ENCODE measurements at places on chromosomes 12 and 14.

GRCh38 chr14:28656704-28657255 lies 109.8 kb upstream of the FOXG1 start:
- no peak overlapping the region for H3K4me3 ChIP-seq
- H3K27me3 ChIP-seq = no peaks in the 10 kb centered on the region
- no peaks in the 10 kb centered on the region for H3K36me3 ChIP-seq

- H3K27me3 ChIP-seq = no peaks in the 10 kb centered on the region
- no peak overlapping the region for H3K27ac ChIP-seq
- H3K36me3 ChIP-seq = peaks cover 57% of the 10 kb centered on the region
- H3K4me1 ChIP-seq = no peaks in the 10 kb centered on the region
These were observed 25.0 kb downstream of the SNX6 start for GRCh38 chr14:34604995-34605394.

- no peak overlapping the region for H3K27ac ChIP-seq
- H3K4me1 ChIP-seq = no peaks in the 10 kb centered on the region
- no peak for DNase-seq
- no peaks in the 10 kb centered on the region for H3K36me3 ChIP-seq
- H3K27me3 ChIP-seq = no peaks in the 10 kb centered on the region
- H3K4me3 ChIP-seq = no peak overlapping the region
These were observed 360.9 kb downstream of the RPL10L start for GRCh38 chr14:46290706-46291105.

DNA sequence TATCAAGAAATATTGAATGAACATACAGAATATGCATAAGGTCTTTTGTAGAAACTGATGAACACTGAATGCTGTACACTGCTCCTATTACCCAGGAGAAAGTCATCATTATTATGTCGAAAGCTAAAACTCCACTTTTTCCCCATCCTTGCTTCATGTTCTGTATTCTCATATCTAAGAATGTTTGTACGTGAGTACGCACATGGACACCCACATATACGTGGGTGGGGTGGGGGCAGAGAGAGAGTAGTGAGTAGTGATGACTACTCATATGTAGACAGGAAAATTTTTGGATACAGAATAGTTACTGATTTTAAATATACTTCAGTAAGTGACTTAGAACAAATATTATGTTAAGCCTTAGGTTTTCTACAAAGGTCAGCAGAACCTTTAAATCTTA lies 75.1 kb downstream of the FERMT2 start:
- peaks cover 2% of the 10 kb centered on the region for H3K27me3 ChIP-seq
- H3K4me3 ChIP-seq = no peak overlapping the region
- DNase-seq = no peak
- H3K36me3 ChIP-seq = no peaks in the 10 kb centered on the region
- no peaks in the 10 kb centered on the region for H3K4me1 ChIP-seq

DNA sequence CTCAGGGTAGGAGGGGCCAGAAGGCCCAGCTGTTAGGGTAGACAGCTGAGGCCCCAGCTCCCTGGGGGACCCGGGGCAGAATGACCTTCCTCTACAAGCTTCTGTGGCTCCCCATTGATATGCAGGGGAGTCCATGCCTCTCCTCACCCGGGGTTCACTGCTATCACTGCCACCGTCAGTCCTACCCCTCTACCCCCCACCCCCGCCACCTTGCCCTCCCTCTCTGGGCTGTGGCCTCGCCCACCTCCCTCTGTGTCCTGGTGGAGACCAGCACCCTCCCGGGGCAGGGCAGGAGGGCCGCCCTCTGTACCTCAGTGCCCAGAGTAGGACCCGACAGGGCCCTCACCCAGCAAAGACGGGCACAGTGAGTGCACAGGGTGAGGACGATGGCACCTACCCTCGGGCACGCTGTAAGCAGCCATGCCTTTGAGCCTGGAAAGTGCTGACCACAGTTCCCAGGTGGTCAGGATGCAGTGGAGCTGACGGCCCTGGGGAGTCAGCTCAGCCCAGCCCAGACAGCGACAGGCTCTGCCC lies 88.4 kb upstream of the SFSWAP start:
- H3K4me1 ChIP-seq = no peaks in the 10 kb centered on the region
- no peaks in the 10 kb centered on the region for H3K27me3 ChIP-seq
- peaks cover 2% of the 10 kb centered on the region for H3K36me3 ChIP-seq
- no peak overlapping the region for H3K4me3 ChIP-seq
- DNase-seq = no peak
- no peak overlapping the region for H3K27ac ChIP-seq

DNA sequence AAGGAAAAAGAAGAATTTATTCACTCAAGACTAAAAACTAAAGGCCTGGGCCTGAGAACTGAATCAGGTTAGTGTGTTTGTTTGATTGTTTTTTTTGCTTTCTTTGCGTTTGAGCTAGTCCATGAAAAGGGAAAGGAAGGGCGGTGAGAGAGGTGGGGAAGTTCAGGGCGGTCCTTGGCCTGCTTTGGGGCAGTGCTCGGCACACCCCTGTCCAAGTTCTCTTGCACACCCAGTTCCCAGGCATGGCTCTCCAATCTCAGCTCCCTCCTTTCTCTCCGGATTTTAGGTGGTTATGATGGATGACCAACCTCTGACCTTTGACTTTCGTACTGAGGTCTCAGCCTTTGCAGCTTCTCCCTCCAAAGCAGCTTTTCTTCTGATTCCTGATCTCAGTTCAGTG lies 11.3 kb downstream of the COA8 start:
- no peak overlapping the region for H3K27ac ChIP-seq
- H3K4me1 ChIP-seq = peaks cover 3% of the 10 kb centered on the region
- no peak for DNase-seq
- no peak overlapping the region for H3K4me3 ChIP-seq

GRCh38 chr12:44078273-44078672 lies 242.4 kb downstream of the TMEM117 start:
- no peak overlapping the region for H3K4me3 ChIP-seq
- no peak for DNase-seq
- H3K4me1 ChIP-seq = no peaks in the 10 kb centered on the region
- no peaks in the 10 kb centered on the region for H3K27me3 ChIP-seq
- H3K36me3 ChIP-seq = no peaks in the 10 kb centered on the region
- H3K27ac ChIP-seq = no peak overlapping the region

DNA sequence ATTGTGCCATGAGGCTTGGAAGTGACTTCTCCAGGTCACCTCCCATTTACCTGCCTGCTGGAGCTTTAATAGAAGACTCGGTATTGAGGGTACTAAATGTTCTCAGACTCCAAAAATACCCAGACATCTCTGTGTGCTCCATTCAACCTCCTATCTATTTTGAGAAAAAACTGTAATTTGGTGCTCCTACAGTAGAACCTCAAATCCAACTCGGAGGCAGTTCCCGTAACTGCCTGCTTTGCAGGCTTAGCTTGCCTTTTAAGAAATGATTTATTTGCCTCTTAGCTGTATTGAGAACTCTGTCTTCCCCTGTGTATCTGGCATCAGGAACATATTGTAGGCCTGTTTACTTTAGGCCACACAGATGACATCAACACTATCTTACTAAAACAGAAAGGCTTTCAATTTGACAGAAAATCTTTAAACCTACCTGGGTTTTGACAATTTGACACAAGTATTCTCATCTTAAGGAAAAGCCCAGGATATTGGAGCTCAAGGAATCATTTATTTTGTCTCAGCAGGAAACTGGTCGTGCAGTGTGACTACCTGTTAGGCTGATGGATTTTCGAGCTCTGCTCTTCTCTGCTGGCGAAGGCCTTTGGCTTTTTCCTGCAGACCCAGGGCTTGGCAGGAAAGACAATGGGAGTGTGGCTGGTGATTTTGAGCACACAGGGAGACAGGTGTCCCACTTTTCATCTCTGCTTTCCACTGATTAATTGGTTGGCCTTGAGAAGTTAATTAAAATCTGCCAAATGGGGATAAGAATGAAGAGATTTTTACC lies 314.8 kb downstream of the SNAPC1 start:
- peak; percentile 40 for DNase-seq
- H3K4me1 ChIP-seq = peaks cover 11% of the 10 kb centered on the region
- H3K27me3 ChIP-seq = peaks cover 9% of the 10 kb centered on the region
- no peaks in the 10 kb centered on the region for H3K36me3 ChIP-seq

GRCh38 chr14:90179357-90179756 lies 77.0 kb upstream of the PSMC1 start:
- peaks cover 7% of the 10 kb centered on the region for H3K27me3 ChIP-seq
- H3K36me3 ChIP-seq = no peaks in the 10 kb centered on the region
- no peak for DNase-seq

DNA sequence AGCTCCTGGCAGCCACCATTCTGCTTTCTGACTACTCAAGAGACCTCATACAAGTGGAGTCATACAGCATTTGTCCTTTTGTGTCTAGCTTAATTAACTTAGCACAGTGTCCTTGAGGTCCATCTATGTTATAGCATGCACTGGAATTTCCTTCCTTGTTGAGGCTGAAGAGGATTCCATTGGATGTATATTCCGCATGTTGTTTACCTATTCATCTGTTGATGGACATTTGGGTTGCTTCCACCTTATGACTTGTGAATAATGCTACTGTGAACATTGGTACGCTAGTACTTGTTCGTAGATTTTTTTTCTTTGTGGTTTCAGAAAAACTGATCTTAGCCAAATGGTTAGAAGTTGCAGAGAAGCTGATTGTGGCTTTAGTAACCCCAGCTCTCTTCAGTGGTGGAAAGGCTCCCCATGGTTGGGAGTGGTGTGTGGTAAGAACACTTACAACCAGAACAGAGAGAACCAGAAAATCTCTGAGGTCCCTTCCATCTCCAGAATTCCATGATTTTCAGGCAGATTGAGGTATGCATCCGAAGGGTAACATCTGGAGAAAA lies 118.4 kb downstream of the SAMD4A start:
- H3K27ac ChIP-seq = no peak overlapping the region
- no peaks in the 10 kb centered on the region for H3K36me3 ChIP-seq
- peaks cover 37% of the 10 kb centered on the region for H3K27me3 ChIP-seq
- peaks cover 29% of the 10 kb centered on the region for H3K4me1 ChIP-seq

DNA sequence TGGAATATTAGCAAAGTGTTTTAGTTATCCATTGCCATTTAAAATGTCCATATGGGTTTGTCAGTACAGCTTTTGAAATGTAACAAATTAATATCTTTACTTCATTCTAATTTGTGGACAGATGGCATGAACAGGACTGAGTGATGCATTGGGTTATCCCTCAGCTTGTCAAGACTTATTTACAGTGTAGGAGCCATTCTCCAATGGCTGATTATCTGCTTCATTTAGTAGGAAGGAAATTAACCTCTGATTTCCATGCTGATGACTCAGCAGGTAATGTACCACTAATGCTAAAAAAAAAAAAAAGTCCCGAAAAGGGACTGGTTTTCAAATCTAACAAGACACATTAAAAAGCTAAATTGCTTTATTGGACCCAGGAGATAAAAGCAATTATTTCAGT lies 1149.0 kb upstream of the USP15 start:
- no peaks in the 10 kb centered on the region for H3K27me3 ChIP-seq
- no peak for DNase-seq
- H3K4me1 ChIP-seq = no peaks in the 10 kb centered on the region
- no peak overlapping the region for H3K4me3 ChIP-seq
- H3K27ac ChIP-seq = no peak overlapping the region

GRCh38 chr14:68018598-68018997 lies 199.0 kb downstream of the RAD51B start:
- H3K27me3 ChIP-seq = no peaks in the 10 kb centered on the region
- DNase-seq = no peak
- H3K36me3 ChIP-seq = no peaks in the 10 kb centered on the region
- no peak overlapping the region for H3K27ac ChIP-seq
- no peaks in the 10 kb centered on the region for H3K4me1 ChIP-seq

DNA sequence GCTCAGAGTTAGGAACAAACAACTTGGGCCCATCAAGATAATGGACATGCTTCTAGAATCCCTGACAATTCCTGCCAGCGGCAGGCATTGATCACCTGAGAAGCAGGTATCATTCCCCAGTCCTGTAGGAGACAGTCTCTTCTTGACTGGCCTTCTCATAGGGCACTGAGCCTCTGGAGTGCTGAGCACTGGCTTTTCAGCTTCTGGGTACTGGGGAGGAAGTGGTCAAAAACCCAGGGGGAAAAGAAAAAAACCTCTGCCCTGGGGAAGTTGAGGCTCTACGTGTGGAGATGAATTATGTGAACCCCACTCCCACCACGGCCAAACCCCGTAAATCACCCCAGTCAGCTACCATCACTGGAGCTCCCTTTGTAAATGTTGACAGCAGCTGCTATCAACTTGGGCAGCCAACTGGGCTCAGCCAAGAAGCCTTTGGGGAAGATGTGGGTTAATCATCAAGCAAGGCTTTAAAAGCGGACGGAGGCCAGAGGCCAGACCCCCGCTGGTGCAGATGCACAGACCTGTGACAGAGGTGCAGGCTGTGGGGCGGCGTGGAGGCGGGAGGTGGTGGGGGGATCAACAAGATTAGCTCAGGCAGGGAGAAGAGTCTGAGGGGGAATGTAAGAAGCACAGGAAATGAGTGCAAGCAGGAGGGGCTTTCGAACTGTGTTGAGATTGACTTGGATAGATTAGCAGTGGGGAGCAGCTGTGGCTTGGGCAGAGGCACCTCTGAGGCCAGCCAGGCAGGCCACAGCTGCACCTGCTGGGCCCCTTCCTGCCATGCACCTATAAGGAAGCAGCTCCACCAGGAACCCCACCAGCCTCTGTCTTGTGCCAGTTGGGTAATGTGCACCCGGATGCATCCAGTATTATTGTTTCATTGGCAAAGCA lies 105.4 kb upstream of the HIF1A start:
- DNase-seq = no peak
- H3K27me3 ChIP-seq = no peaks in the 10 kb centered on the region
- no peak overlapping the region for H3K27ac ChIP-seq
- H3K36me3 ChIP-seq = peaks cover 7% of the 10 kb centered on the region
- no peak overlapping the region for H3K4me3 ChIP-seq

- no peaks in the 10 kb centered on the region for H3K27me3 ChIP-seq
- no peak overlapping the region for H3K4me3 ChIP-seq
- H3K27ac ChIP-seq = no peak overlapping the region
- H3K36me3 ChIP-seq = no peaks in the 10 kb centered on the region
- H3K4me1 ChIP-seq = no peaks in the 10 kb centered on the region
- no peak for DNase-seq
These were observed 36.0 kb upstream of the CLEC14A start for GRCh38 chr14:38291681-38292467.

DNA sequence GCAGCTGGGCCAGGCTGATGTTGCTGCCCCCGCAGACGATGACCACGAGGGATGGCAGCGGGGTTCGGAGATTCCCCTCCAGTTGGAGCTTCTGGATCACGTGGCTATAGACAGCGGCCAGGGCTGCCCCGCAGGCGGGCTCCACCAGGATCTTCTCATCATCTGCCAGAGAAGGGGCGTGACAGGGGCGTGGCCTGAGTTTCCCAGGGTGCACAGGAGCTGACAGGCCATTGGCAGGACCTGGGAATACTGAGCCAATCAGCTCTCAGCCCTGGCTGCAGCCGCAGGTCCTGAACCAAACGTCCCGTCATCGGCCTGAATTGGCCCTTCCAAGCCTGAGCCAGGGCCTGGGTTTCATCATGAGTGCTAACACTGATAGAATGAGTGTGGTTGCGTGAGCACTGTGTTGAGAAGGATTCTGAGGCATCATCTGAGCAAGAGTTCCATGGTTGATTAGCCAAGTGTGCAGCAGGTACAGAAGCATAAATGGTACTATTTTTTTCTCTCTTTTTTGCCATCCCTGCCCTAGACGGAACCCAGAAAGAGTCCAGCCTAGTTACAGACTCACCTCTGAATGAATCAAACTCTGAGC lies 10.6 kb downstream of the SDS start:
- H3K4me1 ChIP-seq = no peaks in the 10 kb centered on the region
- no peak overlapping the region for H3K27ac ChIP-seq
- H3K4me3 ChIP-seq = no peak overlapping the region

GRCh38 chr14:70755655-70756054 lies 53.7 kb downstream of the MAP3K9 start:
- no peak overlapping the region for H3K4me3 ChIP-seq
- no peaks in the 10 kb centered on the region for H3K4me1 ChIP-seq
- H3K36me3 ChIP-seq = peaks cover 3% of the 10 kb centered on the region
- no peak for DNase-seq
- H3K27ac ChIP-seq = no peak overlapping the region

Measured in activated CD4-positive, alpha-beta T cell treated with anti-CD3 and anti-CD28 coated beads, Interleukin-2, amount 10 ng/mL, durations not matched to agents 24 days and 14 days (primary cell).